Fibroblast of the conjunctiva (primary cell): ENCODE measurements at places on chromosomes 3 and 15.

DNA sequence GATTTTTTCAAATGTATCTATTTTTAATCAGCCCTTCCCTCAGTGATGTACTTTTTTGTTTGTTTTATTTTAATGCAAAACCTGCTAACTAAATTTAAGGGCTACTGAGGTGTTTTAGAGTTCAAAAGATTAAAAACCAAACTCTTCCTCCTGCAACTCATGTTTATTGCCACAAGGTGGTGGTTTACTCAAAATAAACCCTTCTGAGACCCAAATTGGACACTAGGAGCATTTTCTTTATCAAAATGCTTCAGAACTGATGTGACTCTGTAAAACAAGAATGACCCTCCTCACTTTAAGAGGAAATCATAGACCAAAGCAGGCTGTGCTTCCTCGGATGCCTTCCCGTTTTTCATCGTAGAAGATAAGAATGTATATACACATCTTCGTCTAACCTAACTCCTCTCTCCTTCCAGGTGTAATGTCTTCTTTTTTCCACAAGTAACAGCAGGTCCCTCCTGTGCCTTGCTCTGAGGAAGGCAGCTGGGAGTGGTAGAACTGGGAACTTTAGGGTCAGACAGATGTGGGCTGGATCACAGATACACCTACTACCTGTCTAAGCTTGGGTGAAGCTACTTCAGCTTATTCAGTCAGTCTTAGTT, 2.9 kb upstream of the NME9 start:
- DNase-seq: no peak

GRCh38 chr3:79881431-79881830, 113.6 kb upstream of the ROBO1 start:
- DNase-seq: no peak

GRCh38 chr3:144361002-144361401, 389.4 kb downstream of the DIPK2A start:
- DNase-seq: no peak

- no peak for DNase-seq
These were observed 265.2 kb upstream of the PROK2 start for GRCh38 chr3:72050048-72050632.

DNA sequence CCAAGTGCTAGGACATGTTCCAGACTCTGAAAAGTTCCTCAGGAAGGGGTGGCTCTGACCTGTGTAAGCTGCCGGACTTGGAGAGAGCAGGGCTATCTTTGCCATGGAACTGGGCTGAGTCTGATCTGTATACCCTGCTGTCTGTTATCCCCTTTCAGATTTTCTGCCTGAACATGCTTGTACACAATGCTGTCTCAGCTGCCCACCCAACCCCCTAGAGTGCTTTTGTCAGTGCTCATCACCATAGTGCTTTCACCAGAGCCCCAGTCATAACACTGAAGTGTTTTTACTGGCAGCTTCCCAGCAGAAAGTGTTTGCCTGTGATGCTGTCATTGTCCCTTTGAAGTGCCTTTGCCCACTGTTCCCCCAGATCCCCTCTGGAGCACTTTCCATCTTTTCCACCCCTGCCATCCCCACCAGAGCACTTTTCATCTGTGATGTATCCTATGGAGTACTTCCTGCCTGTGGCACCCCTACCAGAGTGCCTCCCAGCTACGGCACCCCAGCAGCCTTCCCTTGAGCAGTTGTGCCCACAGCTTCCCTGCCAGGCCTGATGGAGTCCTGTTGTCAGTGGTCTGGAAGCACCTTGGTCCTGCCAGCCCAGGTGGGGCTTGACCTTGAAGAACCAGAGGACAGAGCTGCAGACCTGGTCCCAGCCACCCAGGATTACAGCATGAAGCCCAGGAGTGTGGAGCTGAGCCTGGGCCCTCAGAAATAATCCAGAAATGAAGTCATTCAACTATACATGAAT, 397.7 kb downstream of the DIPK2A start:
- no peak for DNase-seq

DNA sequence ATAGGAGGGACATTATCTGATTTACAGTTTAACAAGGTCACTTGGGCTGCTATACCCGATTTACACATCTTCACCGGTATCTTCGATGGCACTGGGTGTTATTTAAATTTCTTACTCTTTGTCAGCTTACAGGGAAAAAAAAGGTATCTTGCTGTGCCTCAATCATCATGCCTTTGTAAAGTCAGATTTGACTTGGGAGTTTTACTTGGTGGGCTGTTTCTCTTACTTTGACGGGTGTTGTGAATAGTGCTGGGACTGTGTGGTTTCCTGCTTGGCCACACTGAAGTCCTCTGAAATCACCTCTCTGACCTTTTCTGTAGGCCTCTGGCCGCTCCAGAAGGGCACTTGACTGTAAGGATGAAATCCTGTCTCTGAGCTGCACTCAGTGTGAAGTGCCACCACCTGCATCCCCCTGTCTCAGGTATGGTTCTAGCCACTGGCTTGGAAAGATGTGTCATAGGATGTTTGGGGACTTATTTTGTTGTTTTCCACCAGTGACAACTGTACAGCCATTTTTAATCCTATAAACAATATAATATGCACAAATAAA, 3.1 kb upstream of the SLC24A1 start:
- no peak for DNase-seq

- DNase-seq: no peak
These were observed 45.8 kb downstream of the PARP15 start for GRCh38 chr3:122623031-122623829.

- no peak for DNase-seq
These were observed 309.9 kb upstream of the RASGRP1 start for GRCh38 chr15:38874464-38874863.

DNA sequence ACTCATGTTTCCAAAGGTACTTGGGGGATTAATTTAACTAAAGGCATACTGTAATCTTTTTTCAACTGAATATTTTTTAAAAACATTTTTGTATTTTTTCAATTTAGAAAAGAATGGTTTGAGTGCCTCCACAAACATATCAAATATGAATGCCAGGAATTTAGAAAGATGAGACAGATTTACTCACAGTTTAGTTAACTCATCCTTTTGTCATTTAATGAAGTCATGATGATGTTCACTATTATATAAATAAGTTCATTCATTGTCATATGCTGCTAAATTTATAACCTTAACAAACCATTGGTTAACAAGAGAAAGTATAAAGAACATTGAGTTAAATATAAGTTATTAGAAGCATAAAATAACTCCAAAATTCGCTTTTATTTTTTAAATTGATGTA, 50.0 kb downstream of the FGF7 start:
- DNase-seq: no peak

- DNase-seq: no peak
These were observed 1.3 kb downstream of the DENND6A start for GRCh38 chr3:57691411-57692132.

DNA sequence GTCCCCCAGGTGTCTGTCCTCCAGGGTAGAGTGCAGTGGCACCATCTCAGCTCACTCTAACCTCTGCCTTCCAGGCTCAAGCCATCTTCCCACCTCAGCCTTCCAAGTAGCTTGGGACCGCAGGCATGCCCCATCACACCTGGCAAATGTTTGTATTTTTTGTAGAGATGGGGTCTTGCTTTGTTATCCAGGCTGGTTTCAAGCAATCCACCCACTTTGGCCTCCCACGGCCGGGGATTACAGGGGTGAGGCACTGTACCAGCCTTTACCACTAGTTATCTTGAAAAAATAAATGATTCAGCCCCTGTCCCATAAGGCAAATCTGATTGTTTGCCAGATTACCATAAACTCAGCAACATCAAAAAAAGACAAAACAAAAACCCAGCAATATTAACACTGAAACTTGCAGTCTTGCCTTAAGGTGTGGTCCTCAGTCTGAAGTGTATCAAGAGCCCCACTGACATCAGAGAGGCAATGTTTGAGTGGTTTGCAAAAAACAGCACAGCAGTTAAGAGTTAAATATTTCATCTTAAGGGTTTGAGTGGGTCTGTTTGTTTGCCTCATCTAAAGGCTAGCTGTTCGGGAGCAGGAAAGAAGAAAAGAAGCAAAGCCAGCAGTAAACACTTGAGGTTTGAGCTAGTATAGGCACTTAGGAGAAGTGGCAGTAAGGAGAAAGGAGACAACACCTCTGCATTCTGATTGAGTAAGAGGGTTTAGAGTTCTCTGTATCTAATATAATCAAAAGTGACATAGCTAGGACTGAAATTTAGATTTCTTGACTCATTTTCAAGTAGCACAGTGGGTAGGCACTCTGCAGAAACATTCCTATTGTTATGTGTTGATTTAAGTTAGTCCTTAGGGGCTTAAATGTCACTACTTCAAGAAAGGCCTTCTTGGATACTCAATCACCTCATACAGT, 26.3 kb upstream of the EDEM1 start:
- no peak for DNase-seq

GRCh38 chr3:12588039-12589009, 31.4 kb downstream of the MKRN2 start:
- DNase-seq: no peak

DNA sequence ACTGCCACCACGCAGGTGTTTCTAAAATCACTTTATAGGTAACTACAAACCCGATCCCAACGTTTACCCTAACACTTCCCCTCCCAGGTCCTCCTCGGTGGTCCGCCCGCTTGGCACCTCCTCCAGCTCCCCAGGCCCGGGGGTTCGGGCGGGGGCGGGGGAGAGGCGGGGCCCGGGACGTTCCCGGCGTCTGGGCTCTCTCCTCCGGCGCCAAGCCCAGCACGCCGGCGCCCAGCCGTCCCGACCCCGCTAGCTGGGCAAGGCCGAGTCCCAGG, 562 bp downstream of the CGGBP1 start:
- DNase-seq: no peak

DNA sequence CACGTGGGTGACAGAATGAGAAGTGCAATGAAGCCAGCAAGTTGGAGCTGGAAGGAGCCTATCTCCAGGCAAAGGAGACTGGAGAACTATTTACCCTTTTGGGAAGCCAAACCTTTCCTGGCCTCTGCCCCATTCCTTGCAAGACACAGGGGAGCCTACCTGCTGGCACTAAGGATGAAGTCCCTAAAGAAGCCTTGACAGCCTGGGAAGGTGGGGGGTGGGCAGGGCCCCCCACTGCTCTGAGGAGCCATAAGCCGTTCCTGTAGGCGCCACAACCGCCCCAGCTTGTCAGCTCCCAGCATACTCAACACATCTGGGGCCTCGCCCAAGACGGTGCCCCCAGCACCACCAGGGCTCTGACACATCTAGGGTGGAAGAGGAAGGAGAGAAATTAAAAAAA, 5.5 kb downstream of the CDAN1 start:
- no peak for DNase-seq

GRCh38 chr15:59200560-59200959, 6.1 kb upstream of the LDHAL6B start:
- DNase-seq: no peak

DNA sequence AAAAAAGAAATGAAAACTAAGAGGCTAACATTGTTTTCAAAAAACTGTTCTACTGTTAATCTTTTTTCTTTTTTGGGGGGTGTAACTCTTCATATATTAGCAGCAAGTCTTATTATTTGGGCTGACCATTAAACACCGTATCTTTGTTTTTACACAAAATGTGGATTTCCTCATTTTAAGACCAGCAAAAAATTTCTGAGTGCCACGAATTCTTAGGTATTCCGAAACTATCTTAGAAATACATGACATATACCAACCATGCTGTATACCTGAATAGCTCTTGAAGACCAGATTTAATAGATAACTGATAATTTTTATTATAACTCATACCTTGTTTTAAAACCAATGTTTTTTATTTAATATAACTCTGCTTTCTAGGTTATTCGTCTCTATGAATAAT, 620 bp upstream of the TTC23 start:
- DNase-seq: no peak

GRCh38 chr3:99919694-99920093, 102.0 kb downstream of the CMSS1 start:
- no peak for DNase-seq
